ENCODE measurements at places on chromosomes 5 and 9.

DNA sequence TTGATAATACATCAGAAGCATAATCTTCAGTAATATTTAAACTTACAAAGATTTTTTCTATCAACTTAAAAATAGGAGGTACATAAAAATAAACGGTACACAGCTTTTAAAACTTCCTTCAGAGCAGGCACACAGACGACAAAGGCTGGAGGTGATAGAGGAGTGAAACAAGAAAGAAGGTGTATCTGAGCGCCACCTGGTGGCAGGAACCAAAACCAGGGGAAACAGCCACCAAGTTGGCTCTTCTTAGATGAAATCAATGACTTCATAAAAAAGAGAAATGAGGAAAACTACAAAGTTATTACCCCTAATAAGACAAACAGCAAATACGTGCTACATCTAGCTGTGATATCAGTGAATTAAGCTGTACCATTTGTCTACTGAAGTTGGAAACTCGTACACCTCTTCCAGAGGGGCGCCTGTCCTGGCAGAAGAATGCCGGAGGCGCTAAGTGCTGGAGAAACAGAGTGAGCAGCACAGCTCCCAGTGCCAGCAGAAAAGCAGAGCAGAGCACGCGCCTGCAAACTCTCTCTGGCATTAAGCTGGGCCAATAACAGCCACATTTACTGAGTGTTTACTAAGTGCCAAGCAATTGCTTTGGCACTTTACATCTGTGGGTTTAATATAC lies 85.9 kb downstream of the SETX start:
- peak; percentile 52 for DNase-seq

GRCh38 chr5:80092486-80093107 lies 57.4 kb downstream of the THBS4 start:
- DNase-seq, result no peak

GRCh38 chr5:159947708-159948358 lies 31.6 kb downstream of the ADRA1B start:
- DNase-seq, result no peak

DNA sequence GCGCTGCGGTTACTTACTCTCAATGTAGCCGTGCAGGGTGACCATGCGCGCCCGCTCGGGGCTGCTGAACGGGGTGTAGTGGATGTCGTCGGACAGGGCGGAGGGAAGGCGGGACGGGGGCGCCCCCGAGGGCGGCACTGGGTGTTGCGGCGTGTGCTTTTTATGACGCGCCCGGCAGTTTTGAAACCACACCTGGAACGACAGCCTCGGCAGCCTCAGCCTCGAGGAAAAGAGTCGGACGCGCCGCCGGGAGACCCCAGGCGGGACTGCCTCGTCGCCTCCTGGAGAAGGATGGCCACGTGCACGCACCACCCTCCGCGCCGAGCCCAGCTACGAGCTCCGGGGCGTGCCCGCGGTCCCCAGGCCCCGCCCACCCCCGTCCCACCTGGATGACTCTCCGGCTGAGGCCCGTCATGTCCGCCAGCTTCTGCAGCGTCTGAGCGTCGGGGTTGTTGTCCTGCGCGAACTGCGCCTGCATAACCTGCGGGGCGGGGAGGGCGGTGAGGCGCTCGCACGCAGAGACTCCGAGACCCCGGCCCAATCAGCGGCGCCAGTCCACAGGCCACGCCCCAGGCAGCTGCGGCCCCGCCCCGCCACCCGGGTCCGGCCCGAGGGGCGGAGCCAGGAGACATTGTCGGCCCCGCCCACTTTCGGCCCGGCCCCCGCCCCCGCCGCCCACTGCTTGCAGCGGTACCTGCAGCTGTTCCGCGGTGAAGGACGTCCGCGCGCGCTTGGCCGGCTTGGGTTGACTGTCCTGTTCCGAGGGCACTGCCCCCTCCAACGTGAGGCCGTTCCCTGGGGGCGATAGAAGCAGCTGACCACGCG lies 15.0 kb downstream of the LHX6 start:
- peak; percentile 87 for DNase-seq

DNA sequence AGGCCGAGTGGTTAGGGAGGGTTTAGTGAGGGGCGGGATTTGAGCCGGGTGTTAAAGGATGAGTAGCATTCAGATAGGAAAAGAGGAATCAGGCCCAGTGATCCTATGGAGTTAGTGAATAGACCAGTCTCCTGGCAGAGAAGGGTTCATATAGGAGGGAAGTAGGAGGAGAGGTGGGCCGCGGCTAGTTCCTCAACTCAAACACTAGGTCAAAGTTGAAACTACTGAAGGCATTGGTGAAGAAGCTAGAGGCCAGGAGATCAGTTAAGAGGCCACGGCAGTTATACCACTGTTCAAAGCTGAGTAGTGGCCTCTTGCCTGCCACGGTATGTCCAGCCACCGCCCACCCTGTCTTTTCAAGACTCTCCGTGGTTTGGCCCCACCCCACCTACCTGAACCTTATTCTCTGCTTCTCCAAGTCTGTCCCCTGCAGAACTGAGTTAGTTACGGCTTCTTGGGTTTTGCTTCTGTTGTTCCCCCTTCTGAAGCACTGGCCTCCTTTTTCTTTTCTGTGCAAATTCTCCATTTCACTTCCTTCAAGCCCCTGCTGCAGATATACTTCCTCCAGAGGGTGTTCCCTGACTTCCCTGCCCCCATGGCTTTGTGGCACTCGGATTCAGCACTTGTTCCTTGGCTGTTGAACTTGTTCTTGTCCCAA lies 1.8 kb downstream of the ZBTB34 start:
- DNase-seq, result no peak

- no peak for DNase-seq
These were observed at the start of gene PCDHB14 for GRCh38 chr5:141223112-141223783. Gene PCDHB14, plus strand, starts transcription at chr5:141223343. Its CDS starts 163 bp downstream, at chr5:141223506.

DNA sequence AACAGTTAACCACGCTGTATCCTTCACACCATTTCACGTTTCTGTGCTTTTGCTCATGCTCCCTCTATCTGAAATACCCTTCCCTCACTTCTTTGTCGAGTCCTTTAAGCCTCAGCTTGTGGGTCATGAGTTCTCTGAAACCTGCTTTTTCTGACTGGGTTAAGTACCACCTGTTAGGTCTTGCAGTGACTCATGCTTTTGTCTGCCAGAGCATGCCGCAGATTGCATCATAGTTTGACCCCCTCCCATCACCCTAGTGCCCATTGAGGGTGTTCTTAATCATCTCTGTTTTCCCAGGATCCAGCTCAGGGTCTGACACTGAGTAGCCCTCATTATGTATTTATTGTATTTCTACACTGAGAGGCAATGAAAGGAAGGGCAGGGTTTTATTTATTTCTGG lies 190.2 kb downstream of the ASTN2 start:
- no peak for DNase-seq

- no peak for DNase-seq
These were observed 29.1 kb downstream of the MTX3 start for GRCh38 chr5:79961716-79962574.

DNA sequence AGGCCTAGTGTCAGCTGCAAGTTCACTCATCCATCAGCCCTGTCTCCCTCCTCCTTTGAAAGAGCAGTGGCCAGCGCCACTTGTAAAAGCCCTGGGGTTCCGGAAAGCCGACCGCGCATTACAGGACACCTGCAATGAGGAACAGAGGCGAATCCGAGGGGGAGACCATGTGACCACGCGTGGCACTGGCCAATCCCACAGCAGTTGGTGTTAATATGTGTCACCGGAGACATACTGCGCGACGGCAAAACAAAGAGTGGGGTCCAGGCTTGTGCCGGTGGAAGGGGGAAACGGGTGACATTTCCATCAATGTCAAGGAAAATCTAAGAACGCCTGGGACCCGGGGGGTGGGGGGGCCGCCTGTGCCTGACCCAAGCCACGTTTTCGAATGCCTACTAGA lies 480.8 kb downstream of the SPATA31A7 start:
- no peak for DNase-seq

- no peak for DNase-seq
These were observed 497.8 kb upstream of the SEMA6A start for GRCh38 chr5:117072439-117072838.

- no peak for DNase-seq
These were observed 111.5 kb upstream of the EQTN start for GRCh38 chr9:27408482-27408881.

GRCh38 chr9:16514131-16514530 lies 356.3 kb downstream of the BNC2 start:
- DNase-seq, result no peak

DNA sequence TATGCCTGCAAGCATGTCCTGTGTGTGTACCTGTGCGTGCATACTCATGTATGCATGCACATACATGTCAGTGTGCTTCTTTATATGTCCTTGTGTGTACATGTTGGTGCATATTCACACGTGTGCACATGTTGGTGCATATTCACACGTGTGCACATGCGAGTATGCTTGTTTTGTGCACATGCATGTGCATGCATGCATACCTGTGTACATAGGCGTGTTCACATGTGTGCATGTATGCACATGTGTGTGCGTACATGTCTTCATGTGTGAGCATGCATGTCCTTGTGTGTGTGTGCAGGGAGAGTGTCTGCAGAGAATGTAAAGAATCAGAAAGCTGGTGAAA lies 72.2 kb upstream of the FCN2 start:
- no peak for DNase-seq

DNA sequence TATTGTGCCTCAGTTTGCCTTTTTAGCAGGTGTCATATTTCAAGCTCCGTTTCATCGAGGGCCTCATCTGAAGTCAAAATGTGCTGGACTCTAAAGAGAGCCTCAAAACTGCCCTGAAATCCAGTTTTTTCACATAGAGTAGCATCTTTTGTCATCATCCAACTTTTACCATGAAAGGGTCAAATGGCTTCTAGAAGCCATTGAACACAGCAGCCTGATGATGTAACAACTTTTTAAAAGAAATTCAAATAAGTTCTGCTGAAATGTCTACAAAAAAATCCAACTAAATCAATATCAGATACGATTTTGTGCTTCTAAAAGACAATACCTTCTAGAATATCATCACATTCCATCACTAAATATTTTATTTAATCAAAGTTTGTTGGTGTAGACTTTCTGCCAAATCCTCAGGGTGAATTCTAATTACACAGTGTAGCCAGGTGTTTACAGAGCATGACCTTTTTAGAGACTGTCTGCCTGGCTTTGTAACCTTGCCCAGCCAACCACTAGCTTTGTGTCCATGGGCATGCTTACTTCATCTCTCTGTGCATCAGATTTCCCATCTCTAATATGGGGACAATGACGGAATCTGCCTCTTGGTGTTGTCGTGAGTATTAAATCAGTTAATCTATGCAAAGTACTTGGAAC lies 505.0 kb downstream of the EBF1 start:
- DNase-seq, result no peak

- DNase-seq, result no peak
These were observed 482.9 kb downstream of the IRX1 start for GRCh38 chr5:4078544-4078943.

Data from NCI-H1436 (cell line).